ENCODE measurements at places on chromosomes 3 and 15.

DNA sequence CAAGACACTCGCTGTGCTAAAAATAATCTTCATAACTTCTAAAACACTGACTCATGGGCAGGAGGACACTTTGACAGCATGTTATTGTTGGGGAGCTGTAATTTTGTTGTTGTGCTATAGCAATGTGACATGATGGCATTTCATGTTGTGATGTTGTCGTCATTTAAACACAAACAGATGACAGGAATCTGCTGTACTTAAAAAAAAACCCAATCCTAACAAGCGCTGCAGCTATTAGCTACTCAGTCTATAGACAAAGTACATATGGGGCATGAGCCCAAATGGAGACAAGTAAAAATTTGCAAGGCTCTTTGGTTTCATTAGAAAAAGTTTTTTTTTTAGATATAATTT is 828 bp upstream of the ATOSA start:
- DNase-seq: no peak

DNA sequence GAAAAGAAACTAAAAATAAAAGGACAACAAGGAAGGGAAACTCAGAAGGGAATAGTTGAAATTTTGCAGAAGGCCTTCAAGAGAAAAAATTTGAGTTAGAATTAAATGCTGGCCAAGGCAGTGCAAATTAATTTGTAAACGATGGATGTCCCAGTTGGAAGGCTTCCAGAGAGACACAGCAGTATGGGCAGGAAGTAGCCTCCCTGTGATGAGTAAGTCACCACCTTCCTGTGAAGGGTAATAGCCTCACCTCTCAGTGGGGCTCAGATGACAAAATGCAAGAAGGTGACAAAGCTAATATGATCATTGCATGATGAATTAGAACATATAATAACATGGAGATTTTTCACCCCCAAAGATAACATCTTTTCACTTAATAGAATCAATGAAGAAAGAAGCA is 27.3 kb upstream of the TMCO5A start:
- no peak for DNase-seq

- no peak for DNase-seq
Measured at GRCh38 chr3:10956986-10957385, 35.6 kb upstream of the SLC6A1 start.

DNA sequence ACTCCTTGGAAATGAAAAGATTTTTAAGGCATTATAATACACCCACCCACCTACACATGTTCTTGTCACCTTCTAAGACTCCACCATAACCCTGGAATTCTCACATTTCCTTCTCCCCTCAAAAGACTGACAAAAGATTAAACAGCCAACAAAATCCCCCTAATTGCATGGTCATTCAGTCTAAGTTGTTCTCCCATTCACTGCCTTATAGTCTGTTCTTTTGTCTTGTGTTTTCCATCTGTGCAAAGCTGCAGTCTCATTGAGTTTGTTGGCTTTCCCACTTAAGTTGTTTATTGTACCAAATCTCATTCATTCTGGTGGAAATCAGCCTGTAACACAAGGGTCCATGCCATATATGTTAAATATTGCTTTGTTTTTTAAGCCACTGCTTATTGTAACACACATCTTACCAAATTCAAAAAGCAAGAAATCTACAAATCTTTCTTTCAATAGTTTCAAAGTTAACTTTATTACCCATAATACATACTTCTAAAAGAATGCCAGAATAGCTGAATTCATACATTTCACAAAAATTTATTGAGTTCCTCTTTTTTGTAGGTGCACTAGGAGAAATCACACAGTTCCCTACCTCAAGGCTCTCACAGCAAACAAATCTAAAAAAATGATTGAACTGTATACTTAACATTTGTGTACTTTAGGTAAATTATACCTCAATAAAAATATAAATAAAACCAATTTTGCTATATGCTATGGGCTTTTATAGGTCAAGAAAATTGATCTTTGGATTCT is 2.4 kb upstream of the RCN2 start:
- no peak for DNase-seq

DNA sequence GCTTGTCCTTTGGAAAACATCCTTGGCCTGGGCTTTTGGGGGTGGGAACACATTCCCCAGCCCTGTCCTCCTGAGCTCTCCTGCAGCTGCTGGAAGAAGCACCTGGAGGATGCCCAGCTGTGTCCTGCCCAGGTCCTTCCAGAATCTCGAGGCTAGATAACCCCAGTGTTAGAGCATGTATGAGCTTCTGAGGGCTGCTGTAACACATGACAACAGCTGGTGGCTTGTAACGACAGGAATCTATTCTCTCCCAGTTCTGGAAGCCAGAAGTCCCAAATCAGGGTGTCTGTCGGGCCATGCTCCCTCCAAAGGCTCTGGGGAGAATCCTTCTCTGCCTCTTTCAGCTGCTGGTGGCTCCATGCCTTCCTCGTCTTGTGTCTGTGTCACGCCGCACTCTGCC is 403.6 kb upstream of the C2CD4B start:
- no peak for DNase-seq

DNA sequence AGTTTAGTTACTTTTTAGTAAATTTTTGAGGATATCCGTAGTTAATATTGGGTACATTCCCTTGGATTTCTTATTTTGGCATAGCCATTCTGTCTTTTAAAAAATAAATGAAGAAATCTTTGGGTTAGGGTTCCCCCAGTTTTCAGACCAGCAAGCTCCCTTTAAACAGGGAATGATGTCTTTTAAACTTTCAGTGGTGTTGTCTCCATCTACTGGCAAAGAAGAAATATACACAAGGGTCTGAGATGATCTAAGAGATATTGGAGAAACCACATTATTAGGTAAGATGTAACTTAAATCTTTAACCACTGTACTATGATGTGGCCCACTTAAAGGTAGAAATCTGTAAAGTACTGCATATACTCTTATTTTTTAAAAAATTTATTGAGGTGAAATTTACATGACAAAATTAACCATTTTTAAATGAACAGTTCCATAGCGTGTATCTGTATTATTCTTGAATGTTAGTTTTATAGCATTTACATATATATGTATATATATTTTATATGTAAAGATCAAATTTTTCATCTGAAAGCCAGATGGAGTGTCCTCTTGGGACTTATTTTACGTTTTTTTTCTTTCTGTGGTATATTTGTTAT is 35.1 kb upstream of the EIF3J start:
- no peak for DNase-seq

DNA sequence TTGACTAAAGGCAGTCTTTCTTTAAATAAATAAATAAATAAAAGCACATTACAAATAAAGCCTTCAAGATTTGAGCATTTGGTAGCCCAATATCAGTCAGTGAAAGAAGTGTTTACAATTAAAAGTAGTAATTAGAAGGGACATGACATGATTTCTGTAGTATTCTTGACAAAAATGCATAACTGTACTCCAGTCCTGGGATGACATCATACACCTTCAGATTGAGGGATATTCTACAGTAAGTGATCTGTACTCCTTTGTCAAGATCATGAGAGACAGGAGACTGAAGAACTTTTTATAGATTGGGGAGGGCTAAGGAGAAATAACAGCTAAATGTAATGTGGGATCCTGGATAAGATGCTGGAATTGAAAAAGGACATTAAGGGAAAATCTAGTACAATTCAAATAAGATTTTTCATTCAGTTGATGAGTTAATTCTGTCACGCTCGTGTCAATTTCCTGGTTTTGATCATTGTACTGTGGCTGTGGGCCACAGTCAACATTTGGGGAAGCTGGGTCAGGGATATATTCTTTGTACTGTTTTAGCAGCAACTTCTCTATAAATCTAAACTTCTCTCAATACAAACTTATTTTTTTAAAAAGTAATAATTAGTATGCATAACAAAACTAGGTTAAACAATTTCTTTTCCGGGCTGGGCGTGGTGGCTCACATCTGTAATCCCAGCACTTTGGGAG is 314.8 kb downstream of the PTPRG start:
- DNase-seq: no peak

GRCh38 chr3:110318108-110318507 is 753.5 kb upstream of the NECTIN3 start:
- DNase-seq: no peak

Measured in right cardiac atrium (tissue), 5 donors.